Foreskin fibroblast (primary cell): ENCODE measurements at places on chromosomes 1 and 21.

DNA sequence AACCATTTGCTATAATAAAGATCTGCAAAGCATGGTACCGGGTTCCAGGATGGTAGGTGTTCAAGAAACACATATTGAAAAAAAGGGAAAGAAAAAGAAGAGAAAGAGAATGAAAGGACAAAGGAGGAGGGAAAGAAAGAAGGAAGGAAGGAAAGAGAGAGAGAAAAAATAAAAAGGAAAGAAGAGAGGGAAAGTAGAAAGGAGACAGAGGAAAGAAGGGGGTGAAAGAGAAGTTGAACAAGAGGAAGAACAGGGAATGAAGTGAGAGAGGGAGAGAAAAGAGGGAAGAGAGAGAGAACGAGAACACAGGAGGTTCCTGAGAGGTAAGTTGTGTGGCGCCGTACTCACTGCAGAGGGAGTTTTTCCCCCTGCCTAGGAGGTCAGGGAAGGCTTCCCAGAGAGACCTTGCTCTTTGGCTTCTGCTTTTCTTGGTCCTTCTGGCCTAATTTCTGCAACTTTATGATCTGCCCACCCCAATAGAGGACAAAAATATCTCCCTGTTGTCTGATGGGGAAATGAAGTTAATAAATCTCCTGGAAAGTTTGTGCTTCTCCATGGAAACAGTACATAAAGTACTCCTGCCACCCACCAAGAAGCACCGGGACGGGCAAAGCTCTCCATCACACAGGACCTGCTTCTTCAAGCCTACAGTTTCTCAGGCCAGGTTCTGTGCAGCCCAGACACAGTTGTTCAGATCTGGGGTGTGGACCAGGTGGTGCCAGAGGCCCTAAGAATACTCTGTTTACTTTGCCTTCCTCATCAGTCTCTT is 124.8 kb downstream of the ROR1 start:
- DNase-seq, result no peak

GRCh38 chr1:235051521-235051920 is 77.1 kb downstream of the TOMM20 start:
- no peak for DNase-seq

DNA sequence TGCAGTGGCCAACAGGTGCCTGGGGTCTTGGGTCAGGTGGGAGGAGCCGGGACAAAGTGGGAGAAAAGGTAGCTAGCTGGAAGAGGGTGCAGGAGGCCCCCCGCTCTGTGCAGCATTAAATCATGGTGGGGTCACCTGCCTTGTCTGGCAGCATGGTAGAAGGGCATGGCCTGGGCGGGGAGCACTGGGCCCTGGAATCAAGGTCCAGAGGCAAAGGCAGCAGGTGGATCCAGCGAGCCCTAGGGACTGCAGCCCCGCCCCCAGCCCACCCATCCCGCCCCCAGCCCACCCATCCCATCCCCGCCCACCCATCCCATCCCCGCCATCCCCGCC is 16.7 kb upstream of the TTLL10 start:
- DNase-seq, result no peak

GRCh38 chr1:37056325-37056724 is 22.0 kb upstream of the GRIK3 start:
- DNase-seq, result no peak

DNA sequence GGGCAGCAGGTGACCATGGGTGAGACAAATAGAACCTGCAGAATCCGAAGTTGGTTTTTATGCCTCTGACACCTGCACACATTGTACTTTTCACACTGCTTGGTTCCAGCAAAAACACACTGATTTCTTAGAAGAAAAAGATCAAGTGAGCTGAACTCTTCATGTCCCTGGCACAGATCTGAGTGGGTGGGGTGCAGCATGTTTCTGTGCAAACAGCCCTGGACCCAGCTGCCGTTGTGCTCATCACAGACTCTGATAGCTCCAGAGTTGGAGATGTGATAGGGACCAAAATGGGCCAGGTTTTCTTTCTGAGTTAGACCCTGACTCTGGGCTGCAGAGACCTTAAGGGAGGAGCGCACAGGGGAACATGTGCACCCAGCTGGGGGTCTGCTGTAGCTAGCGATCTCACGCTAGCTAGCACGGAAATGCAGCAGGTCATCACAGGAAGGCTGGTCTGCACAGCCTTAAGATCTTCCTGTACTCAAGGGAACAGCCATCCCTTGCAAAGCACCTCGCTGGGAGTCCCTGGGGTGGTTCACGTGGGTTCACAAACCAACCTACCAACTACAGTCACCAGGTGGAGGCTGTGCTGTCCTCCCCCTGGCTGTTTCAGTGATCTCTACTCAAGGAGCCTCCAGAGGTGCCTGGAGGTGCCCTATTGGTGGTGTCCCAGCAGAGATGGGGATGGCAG is 291.1 kb downstream of the PTPRU start:
- DNase-seq, result no peak

GRCh38 chr1:228228601-228229074 is 20.8 kb downstream of the OBSCN start:
- peak; percentile 86 for DNase-seq

DNA sequence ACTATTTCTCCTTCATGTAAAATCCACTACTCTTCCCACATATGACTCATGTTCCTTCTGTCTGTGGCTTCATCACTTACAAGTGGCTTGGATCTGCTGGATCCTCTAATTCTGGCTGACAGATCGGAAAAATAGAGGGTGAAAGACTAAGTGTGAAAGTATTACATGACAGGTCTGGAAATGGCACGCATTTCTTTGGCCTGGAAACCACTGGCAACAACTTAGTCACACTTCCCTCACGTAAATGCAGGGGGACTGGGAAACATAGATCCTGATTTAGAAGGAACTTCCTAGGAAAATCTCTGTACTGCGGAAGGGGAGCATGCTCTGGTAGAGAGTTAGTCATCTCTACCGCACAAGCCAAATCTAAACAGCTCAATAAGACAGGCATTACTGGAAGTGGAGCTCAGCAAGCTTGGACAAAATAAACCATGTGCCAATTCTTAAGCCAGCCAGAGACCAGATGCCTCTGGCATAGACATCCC is 305.4 kb upstream of the PTBP2 start:
- DNase-seq, result peak; percentile 99

DNA sequence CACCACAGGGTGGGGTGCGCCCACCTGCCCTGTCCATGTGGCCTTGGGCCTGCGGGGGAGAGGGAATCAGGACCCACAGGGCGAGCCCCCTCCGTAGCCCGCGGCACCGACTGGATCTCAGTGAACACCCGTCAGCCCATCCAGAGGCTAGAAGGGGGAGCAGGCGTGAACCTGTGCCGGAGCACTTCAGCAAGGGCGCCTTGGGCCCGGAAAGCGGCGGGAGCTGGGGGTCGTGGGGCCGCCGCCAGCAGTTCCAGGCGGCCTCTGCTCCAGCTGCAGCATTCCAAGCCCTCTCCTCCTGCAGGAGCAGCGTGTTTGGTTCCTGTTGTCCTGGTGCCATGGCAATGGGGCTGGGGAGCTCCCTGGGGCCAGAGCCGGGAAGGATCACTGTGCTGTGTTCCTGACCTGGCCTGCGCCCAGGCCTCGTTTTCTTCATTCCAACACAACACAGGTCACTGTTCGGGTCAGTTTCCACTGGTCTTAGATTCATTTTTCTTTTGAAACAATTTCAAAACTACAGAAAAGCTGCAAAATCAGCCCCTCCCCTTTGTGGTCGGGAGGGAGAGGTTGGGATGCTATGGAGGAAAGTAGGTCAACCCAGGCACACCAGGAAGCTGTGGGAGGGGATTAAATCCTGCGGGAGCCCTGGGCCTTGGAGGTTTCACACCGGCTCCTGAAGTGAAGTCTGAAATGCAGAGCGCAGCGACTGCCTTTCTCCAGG is 18.8 kb downstream of the SLX9 start:
- DNase-seq, result peak; percentile 25

- DNase-seq, result no peak
Observed at GRCh38 chr1:167342846-167343245, 122.2 kb downstream of the POU2F1 start.

GRCh38 chr1:183234660-183235476 is 48.8 kb downstream of the LAMC2 start:
- peak; percentile 97 for DNase-seq

DNA sequence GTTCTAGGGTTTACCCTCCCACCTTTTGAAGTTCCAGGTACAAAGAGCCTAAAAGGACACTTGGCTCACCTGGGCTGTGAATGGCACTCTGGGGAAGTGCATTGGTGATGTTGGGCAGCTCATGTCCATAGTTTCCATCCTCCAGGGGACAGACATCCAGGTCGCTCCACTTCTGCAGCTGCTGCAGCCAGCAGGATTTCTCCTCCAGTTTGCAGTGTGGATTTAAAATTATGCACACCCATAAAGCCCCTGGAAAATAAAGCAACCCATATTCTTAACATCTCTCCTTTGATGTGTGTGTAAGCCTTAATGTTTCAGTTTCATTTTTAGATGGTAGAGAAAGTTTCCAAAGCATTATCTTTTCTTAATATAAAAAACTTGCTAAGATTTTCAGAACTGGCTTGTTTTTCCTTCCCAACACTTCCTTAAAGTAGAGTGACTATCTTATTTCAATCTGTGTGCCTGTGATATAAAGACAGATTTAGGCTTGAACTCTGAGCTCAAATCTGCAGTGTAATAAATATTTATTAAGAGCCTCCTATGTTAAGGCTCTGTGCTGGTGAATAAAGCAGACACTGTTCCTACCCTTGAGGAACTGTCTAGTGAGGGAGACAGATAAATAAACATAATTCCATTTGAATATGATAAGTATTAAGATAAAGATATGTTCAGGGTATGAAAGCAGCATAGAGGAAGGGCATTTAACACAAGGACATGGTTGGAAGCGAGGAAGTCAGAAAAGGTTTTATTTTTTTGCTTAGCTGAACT is 39.1 kb downstream of the UROD start:
- DNase-seq, result no peak

- peak; percentile 44 for DNase-seq
Observed at GRCh38 chr1:3775490-3776230, 3.1 kb downstream of the SMIM1 start.

DNA sequence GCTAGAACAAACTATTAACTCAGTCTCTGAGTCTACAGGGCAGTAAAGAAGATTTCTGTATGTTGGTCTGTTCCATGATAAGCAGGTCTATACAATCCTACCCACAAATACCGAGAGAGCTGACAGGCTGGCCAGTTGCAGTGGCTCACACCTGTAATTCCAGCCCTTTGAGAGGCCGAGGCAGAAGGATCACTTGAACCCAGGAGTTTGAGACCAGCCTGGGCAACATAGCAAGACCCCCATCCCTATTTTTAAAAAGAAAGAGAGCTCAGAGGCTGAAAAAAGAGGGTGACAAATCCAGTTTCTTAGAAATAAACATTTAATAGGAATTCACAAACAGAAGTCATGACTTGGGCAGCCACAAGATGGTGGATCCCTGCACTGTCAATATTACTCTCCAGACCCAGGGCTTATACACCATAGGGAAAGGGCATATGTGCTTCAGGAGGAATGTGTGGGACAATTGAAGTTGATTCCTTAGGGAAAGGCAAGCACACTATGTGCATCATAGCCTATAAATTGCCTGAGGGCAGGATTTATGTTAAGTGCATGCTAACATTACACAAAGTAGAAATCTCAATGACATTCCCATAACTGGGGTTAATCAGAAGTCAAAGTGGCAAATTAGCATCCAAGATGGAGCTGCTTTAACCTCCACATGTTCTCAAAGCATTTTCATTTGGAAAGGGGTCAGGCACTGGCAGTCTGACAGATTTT is 66.8 kb downstream of the SLC16A1 start:
- DNase-seq, result no peak

DNA sequence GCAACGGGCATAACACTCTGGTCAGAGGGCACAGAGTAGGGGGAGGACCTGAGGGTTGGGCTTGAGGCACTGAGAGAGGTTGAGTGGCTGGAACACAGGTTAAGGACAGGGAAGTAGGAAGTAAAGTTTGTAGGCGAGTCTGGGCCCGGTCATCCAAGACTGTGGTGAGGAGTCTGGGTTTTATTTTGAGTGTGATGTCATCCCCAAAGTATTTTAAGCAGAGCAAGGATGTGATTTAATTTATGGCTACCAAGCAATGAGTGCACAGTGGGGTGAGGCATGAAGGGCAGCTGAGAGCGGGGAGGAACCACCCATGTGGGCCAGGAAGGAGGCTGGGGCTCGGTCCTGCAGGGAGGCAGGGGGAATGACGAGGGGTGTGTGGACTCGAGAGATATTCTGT is 11.2 kb upstream of the VWA5B1 start:
- peak; percentile 26 for DNase-seq

GRCh38 chr1:43037466-43037865 is 78.8 kb upstream of the SLC2A1 start:
- no peak for DNase-seq

DNA sequence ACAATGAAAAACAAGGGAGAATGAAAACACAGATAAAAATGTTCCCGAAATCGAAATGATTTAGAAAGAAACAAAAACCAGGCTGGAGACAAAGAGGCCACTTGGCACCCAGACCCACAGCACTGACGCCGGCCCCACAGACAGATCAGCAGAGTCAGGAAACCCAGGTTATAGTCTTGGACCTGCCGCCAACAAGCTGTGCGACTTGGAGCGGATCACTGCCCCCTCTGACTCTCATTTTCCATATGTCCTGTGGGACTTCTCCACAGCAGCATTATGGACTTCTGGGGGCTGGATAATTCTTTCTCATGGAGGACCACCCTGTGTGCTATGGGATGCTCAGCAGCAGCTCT is 72.4 kb downstream of the MATN1 start:
- no peak for DNase-seq

DNA sequence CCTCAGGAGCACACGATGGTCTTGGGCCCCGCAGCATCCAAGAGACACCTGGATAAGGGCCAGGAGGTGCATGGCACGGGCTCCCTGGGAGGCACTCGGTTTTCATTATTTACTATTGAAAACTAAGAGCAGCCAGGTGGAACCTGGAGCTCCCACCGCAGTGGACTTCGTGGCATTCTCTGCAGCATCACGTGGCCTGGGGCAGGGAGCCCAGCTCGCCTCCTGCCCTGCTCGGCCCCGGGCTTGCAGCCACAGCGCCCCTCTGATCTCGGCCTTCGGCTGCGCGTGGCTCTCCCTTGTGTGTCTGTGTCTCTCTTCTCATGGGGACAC is 121.6 kb downstream of the SIK1 start:
- no peak for DNase-seq

DNA sequence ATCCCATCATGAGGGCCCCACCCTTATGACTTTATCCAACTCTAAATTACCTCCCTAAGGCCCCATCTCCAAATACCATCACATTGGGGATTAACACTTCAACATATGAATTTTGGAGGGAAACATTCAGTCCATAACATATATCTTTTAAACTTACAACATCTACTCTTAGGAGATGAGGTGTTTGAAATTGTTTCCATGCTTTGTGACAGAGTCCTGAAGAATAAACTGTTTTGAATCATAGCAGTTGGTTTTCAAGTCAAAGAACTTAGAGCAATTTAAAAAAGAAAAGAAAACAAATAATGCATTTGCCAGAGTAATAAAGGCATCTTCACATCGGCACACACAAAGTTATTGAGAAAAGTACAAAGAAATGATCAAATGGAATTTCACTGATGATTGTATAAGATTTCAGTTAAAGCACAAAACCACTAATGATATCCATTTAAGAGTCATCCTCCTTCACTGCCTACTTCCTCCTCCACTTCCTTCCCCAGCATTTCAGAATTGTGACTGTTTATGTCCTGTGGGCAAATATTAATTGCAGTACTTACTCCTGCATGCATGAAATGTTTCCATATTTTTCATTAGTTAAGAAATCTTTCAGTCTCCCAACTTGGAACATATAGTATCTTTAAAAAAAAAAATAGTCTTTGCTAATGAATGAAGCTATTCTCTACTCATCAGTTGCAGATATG is 202.0 kb downstream of the LRRC40 start:
- peak; percentile 26 for DNase-seq
